Keratinocyte (primary cell): ENCODE measurements at places on chromosomes 13 and 19.

- DNase-seq, result no peak
Measured at GRCh38 chr19:41276231-41276630, 12.1 kb downstream of the HNRNPUL1 start.

DNA sequence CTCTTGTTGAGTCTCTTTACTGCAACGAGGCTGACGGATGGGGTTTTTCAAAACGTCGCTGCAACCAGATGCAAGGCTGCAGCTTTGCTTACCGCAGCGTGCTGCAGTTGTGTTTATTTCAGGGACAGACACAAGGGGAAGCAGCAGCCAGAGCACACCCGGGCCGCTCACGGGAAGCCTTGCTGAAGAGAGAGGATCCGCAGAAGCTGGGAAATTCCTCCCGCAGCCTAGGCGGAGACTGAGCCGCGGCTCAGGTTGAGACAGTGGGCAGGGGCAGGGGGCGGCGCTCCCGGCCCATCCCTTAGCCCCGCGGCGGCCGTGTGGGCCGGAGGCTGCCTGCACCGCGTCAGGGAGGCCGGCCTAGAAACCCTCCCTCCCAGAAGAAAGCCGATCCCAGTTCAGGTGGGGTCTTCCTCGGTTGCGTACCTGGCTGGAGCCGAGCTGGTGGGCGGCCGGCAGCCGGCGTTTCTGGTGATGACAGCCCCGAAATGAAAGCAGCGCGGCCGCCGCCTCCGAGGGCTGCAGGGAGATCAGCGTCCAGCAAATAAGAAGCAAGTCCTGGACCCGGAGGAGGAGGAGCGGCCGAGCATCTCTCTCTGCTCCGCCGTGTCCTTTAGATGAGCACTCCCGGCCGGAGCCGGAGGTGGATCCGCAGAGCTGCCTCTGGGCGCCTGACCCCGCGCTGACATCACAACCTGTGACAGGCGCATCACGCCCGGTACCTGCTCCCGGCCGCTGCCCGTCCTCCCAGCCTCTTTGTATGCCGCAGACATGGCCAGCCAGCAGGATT, at the start of gene FRY:
FRY (plus strand) TSS at position 750 of the 790 bp plus-strand sequence; CDS start at position 772, 22 bp downstream.
- no peak for DNase-seq

GRCh38 chr13:63208826-63209225, 1793.2 kb upstream of the PCDH20 start:
- no peak for DNase-seq

- no peak for DNase-seq
Measured at GRCh38 chr13:113748101-113748861, 10.7 kb upstream of the TMEM255B start.

DNA sequence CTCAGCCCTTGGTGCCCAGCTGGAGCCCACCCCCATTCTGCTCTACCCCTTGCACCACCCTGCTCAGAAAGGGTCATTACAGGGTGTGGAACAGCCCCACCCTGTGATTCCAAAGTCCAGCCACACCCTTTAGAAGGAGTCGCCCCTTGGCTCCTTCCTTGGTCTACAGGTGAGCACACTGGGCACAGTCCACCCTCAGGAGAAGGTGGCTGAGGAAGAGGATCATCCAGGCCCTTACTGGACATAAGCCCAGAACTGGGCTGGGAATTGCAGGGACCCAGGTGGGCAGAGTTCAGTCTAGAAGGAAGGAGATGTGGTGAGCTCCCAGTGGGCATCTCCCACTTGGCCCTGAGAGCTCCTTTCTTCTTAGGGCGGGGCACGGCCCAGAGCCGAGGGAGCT, 8.6 kb downstream of the SLC46A3 start:
- no peak for DNase-seq

DNA sequence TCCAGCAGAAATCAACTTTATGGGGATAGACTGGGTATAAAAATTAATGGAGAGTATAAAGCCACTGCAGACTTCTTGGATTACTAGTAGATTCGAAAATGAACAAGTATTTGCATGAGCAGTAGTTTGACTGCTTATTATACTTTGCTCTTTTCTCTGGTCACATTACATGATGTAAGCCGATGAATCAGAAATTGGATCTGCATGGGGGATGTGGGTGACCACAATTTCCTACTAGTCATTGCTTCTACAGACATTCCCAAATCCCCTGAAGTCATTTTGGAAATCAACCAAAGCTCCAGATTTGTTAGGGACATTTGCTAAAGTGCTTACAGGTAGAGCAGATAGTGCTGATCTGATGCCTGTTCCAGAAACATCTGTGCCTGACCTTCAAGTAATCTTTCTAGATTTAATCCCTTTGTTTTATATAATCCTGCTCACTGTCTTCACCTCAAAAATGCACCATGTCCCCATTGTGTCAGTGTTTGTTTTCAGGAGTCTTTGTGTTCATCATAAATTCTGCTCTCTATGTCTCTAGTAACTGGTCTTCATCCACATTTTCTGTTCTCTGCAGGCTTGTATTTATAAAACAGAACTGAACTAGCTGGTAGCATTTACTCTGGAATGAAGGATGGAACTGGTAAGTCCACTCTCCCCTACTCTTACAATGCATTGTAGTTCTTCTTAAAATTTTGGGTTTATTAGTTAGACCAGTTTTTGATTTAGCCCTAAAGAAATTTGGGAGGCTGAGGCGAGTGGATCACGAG, 201.5 kb upstream of the CSNK1A1L start:
- peak; percentile 77 for DNase-seq

DNA sequence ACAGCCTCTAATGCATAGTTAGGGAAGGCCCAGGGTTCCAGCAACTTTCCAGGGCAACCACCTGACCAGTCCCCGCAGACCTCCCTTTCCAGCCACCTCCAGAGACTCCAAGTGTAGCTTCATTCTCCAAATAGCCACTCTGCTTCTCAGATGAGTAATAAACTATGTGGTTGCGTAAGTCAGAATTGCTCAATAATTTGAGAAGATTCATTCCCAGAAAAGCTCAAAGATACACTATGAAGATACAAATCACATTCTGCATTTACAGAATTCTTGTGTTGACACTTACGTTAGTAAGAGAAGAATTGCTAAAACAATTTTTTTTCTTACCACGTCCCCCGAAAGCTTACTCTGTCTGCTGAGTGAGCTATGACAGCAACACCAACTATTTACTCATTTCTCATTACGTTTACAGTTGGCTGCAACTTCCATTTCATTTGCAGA, 8.2 kb upstream of the LATS2 start:
- peak; percentile 44 for DNase-seq

DNA sequence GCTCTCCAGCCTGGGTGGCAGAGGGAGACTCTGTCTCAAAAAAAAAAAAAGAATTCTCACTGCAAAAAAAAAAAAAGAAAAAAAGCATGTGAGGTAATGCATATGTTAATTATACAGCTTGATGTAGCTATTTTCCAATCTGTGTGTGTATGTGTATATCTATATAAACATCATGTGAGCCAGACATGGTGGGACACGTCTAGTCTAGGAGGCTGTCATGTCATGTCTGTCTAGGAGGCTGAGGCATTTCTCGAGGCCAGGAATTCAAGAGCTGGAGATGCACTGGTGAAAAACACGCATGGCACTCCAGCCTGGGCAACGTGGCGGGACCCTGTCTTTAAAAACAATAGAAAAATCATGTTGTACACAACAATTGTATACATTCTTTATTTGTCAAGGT, 6.9 kb upstream of the SBK3 start:
- DNase-seq, result no peak
